ENCODE measurements at places on chromosomes 3 and 15.

DNA sequence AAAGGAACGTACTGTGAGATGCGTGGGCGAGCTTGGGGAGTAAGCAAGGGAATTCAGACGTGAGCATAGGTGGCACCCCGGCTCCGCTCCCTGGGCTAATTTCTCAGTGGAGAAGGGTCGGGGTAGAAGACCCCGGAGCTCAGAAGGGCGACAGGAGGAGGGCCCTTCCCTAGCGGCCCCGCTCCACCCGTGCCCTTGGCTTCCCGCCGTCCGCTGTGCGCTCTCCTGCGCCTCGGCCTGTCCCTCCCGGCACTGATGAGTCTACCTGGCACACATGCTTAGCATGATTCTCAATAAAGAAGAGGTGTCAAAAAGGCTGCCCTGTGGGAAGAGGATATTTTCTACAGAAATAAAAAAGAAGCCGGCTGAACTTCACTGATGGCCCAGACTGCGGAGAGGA lies 292.7 kb downstream of the OCA2 start:
- no peak for DNase-seq

DNA sequence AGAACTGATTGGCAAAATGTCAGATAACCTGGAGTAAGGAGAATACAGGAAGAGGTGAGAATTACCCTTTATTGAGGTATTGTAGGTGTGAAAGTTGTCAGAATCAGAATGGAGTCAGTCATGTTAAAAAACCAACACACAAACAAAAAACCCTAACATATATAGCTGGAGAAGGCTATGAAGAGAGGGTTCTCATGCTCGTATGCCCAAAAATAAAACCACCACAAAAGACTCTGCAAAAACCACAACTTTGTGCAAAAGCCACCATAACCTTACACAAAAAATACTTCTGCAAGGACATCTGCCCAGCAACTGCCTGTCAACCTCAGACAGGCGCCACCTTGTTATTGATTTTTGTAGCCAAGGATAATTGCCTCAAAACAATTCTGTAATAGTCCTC lies 136.0 kb downstream of the CD47 start:
- no peak for DNase-seq

DNA sequence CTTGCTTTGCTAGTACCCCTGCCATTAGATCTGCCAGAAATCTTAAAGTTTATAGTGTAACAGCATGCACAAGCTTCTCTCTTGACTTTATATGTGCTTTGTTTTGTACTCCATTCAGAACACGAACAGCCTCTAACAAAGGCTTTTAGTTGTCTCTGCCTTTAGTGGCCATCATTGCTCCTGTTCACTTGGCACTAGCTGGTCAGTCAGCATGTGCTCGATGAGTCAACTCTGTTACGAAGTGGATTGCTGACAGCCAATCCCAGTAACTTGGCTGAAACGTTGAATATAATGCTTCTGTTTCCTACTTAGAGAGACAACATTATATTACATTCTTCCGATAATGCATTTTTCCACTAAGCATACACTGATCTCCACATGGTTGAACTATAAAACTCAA lies 349.2 kb downstream of the NAALADL2 start:
- no peak for DNase-seq

DNA sequence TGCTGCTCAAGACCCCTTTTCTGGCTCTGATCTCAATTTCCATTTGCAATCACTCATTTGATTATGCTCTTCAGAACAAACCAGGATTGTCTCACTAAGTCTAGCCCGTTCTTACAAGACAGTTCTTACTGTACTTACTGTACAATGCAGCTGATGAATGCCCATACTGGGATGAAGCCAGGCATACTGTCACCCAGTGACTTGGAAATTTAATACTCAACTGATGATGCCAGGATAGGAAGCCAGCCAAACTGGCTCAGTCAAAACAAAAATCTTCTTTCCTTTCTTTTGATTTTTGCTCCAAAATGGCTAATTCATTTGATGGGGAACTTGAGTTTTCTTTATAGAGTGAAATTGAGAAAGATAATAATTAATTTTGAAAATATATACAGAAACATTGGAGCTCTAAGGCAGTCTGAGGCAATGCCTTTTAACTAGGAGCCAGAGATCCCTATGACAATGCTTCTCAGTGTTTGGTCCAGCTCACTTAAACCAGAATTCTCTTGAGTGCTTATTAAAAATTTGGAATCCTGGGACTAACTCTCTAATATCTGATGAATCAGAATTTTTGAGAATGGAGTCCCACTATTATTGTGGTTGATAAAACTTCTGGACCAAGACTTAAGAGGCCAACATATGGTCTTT lies 265.6 kb upstream of the THBS1 start:
- DNase-seq: no peak

DNA sequence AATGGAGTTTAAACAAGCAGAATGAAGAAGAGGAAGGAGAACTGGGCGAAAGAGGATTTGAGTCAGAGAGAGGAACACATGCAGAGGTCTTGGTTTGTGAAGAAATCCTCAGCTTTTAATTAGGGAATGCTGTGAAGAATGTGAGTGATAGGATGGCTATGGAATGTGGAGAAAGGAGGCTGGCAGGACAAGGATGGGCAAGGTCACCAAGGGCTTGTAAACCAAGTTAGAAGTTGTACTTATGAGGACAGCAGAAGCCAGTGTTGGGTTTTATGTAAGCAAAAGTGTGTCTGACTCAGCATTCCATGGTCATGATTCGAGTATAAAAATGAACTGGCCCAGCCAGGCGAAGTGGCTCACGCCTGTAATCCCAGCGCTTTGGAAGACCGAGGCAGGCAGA lies 60.0 kb upstream of the IL12A start:
- DNase-seq: no peak

DNA sequence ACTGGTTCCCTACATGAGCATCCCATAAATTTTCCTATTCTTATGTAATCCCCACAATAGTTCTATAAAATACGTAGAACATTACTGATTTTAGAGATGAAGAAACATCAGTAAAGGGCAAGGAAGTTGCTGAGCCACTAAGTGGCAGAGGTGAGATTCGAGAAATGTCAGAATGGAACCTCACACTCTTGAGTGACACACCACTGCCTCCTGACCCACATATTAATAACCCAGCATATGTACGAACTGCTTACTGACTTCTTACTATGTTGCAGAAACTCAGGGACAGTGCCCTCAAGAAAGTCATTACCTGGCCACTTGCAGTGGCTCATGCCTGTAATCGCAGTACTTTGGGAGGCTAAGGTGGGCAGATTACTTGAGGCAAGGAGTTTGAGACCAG lies 1022.4 kb downstream of the FHIT start:
- DNase-seq: no peak

- peak; percentile 60 for DNase-seq
These were observed 846 bp upstream of the POLG start for GRCh38 chr15:89335298-89336041.

DNA sequence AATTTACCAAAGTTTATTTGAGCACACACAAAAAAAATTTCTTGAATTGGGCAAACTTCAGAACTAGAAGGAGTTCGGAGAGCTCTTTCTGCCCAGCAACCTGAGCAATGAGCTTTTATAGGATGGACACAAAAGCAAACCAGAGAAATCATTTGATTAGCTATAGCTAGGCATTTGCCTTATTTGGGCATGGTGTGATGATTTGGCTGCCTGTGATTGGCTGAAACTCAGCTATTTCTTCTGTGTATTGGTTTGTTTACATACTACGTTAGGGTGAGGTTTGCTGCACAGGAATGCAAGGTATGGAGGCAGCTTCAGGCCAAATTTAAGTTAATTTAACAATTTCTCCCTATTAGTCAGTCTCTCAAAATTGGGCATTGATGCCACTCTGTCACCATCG lies 65.1 kb downstream of the NEK11 start:
- no peak for DNase-seq

DNA sequence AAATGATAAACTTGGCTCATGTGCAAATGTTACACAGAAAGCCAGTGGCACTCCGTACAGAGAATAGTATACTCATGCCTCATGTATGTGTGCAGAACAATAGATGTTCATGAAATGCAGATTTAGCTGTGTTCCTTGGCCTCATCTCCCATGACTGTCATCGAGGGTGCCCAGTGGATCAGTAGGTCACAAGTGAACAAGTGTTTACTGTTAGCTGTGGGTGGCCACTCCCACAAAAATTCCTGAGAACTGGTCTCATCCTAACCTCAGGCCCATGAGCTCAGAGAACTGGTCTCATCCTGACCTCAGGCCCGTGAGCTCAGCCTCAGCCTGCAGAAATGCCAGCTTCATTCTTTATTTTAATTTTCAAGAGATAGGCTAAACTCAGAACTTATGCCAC lies 124.1 kb downstream of the GADL1 start:
- no peak for DNase-seq

GRCh38 chr15:26738996-26739395 lies 33.9 kb downstream of the GABRB3 start:
- DNase-seq: no peak

GRCh38 chr3:127224118-127224517 lies 31.2 kb downstream of the PRR23E start:
- DNase-seq: no peak

- DNase-seq: no peak
These were observed 246.3 kb upstream of the SEMA6D start for GRCh38 chr15:47470983-47471382.

- DNase-seq: no peak
These were observed 284.4 kb downstream of the SHQ1 start for GRCh38 chr3:72563690-72564370.

- no peak for DNase-seq
These were observed 1233.4 kb downstream of the ROBO2 start for GRCh38 chr3:78273326-78273725.

All from naive thymus-derived CD8-positive, alpha-beta T cell (primary cell).